ENCODE measurements at places on chromosomes 5 and 9.

DNA sequence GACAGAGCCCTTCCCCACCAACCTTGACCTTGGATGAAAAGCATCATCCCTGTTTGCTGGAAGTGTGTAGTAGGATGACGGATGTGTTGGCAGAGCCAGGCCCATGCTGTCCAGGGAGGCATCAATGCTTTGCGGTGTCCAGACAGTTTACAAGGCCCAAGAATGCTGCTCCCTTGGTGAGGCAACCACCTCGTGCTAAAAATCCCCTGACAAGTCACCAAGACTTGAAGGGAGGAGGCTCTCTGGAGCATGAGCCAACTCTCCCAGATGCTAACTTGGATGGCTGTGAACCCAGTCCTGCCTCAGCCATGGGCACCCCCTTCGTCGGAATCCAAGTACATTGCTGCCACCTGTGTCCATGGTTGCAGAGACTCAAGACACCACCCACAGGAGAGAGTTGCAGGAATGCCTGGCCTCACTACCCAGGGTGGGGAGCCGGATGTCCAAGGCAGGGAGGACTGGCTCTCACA lies 9.5 kb upstream of the NKD2 start:
- no peak for DNase-seq

GRCh38 chr5:26872337-26872736 lies 166.0 kb downstream of the CDH9 start:
- DNase-seq, result no peak

DNA sequence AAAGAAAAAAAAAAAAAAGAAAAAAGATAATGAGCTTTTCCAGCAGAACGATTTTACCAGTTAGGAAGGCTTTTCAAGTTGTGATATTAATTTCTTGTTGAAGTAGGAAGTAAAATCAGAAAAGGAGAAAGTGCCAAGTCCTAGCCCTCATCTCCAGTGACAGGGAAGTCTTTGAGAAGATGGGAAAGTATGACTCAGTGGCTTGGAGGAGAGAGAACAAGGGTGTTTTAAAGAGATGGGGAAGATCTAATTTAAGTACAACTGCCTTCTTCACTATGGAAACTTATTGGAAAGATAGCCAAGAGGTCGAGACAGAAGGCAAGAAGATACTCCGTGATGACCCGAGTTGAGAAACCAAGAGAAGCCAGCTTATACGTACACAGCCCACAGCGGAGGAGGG lies 22.6 kb downstream of the FGF1 start:
- no peak for DNase-seq

GRCh38 chr5:78224358-78224757 lies 70.1 kb downstream of the AP3B1 start:
- DNase-seq, result no peak

DNA sequence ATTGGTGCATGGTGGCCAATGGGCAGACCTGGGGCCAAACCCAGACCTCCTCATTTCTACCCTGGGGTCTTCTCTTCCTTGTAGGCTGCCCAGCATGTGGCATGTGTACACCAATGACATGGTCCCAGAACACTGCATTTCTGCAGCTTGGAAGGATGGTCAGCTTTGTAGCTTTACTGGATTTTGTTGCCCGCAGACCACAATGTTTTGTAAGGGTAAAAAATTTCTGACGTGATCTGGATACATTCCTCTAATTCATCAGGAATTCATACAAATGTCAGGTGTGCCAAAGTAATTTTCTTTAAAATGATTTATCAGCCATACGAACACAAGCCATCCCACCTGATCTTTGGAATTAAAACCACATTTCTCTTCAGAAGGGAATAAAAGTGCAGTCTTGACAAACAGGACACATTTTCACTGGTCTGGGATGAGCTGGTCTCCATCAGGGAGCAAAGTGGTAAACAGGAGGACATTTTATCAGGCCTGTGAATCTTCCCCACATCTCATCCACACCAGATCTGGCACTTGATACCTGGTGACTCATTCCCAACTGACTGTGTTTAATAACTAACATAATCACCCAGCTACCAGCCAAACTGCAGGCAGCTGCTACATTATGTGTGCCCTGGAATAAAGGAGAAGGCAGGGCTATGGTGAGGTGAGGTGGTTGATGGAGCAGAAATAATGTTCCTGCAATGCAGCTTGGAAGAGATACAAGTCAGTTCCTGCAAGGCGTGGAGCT lies 103.9 kb downstream of the SPOCK1 start:
- no peak for DNase-seq

DNA sequence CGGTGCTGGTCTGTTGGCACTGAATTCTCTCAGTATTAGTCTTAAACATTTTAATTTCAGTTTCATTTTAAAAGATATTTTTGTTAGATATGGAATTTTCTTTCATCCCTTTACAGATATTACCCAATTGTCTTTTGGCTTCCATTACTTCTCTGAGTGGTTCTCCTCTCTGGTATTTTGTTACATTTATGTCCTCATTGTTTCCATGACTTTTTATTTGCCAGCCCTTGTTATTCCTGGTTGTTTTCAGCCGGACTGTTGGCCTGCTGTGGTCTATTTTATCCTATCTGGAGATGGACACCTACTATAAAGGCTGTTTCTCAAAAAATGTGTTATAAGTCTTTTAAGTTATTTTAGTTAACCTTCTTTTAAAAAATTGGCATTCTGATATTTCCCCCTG lies 117.2 kb downstream of the ARHGEF28 start:
- DNase-seq, result no peak

GRCh38 chr5:149667084-149667828 lies 62.9 kb upstream of the PPARGC1B start:
- DNase-seq, result peak; percentile 73

DNA sequence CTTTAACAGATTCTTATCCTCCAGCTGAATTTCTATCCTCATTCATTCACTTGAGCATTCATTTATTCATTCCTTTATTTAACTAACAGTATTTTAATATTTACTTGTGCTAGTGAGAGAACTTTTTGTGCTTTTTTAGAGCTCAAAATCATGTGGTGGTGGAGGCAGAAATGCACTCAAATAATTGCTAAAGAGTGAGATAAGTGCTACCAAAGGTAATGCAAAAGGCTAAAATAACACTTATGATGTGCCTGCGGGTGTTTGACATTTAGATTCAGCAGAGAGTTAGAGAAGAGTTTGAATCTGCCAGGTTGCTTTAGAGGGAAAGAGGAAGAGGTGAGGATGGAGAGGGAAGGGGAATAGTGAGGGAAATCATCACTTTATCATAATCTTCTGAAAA lies 431.5 kb upstream of the EDIL3 start:
- DNase-seq, result no peak

GRCh38 chr5:62059960-62060359 lies 246.0 kb upstream of the KIF2A start:
- no peak for DNase-seq

DNA sequence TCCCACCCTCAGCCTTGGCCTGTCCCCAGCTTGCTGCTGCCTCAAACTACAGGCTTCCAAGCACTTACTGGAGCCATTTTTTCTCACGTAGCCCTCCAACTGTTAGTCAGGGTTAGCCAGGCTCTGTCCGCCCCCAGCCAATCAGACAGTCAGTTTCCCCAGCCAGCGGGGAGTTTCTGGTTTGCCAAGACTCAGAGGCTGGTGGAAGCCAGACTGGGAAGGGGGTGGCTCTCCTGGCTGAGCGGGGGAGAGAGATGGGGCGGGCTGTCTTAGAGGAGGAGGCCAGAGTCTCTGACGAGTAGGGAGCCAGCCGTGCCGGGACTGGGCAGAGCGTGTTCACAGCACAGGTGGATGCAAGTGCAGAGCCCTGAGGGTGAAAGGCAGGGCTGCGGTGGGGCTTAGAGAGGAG lies 15.3 kb downstream of the PROP1 start:
- peak; percentile 44 for DNase-seq

GRCh38 chr9:37715260-37715659 lies 38.3 kb upstream of the TRMT10B start:
- no peak for DNase-seq

DNA sequence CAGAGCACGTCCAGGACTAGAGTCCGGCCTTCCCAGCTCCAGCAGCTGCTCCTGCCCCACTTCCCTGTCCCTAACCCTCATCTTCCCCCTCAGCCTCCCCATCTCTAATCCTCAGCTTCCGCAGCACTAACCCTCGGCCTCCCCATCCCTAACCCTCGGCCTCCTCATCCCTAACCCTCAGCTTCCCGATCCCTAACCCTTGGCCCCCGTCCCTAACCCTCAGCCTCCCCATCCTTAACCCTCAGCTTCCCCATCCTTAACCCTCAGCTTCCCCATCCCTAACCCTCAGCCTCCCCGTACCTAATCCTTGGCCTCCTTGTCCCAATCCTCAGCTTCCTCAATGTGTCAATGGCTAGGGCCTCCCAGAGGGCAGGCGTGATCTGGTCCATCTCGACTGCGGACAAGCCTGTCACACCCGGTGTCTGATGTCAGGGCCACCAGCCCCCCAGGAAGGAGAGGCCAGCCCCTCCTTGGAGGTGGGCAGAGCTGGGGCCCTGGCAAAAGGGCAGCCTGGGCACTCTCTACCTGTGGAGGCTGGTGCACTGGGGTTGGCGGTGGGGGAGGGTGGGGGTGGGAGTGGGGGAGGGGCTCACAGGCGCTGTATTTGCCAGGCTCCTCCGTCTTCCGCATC lies 1.4 kb downstream of the OBP2B start:
- DNase-seq, result no peak

DNA sequence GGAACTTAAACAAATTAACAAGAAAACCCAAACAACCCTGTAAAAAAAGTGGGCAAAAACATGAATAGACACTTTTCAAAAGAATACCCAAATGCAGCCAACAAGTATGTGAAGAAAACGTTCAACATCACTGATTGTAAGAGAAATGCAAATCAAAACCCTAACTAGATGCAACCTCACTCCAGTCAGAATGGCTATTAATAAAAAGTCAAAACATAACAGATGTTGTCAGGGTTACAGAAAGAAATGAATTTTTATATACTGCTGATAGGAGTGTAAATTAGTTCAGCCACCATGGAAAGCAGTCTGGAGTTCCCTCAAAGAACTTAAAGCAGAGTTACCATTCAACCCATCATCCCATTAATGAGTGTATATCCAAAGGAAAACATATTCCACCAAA lies 479.0 kb downstream of the MTRR start:
- DNase-seq, result no peak

GRCh38 chr9:101495810-101496209 lies 37.8 kb upstream of the RNF20 start:
- no peak for DNase-seq

- DNase-seq, result no peak
Measured at GRCh38 chr9:8456344-8456743, 656.8 kb upstream of the DMAC1 start.

DNA sequence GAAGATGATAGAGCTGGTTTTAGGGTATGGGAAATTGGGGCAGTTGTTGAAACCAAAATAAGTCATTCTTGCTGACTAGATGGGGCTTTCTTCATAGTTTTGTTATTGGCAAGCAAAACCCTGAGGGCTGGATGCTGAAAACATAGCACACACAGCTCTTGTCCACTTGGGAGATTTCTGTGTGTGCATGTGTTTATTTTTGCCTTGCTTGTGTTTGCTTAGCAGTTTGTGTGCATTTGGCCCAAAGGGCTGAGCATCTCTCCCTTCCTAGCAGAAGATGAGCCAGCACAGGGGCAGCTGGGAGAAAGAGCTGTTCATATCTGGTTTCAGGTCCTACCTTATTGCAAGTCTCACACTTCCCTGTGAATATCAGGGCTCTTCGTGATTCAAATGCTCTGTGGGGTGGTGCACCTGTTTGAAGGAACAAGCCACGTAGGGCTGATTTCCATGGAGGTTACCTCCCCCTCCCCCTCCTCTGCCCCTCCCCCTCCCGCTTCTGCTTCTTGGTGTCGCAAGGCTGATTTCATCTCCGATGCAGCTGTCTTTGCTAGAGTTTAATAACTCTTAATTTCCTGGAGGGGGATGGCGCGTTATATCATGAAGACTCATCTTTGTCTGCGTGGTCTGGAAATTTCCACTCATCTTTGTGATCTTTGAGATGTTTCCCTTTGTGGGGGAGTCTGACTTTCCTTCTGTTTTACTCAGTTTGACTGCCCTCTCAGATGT lies 296.5 kb downstream of the ARHGAP26 start:
- DNase-seq, result peak; percentile 19

DNA sequence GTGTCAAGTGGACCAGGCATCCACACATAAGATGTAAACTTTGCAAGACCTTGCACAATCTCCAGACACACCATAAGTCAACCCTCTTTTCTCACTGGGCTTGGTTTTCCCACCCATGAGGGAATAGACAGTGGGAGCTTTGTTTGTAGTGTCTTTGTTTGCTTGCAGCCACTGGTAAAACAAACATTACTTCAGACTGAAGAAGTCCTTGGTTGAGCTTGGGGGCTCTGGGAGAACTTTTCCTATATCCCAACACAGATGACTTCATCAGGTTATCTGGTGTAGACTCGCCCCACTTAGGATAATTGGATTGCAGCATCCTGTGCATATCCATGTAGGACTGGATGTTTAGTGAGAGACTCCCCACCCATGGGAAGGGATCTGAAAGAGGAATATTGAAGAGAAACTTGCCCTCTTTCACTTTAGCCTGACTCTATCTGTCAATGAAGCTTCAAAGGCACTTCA lies 11.5 kb upstream of the ADGRV1 start:
- DNase-seq, result no peak
